ENCODE measurements at places on chromosomes 16 and 17.
A peak's percentile ranks its signal among the peaks of the same experiment; 100 is the strongest.

DNA sequence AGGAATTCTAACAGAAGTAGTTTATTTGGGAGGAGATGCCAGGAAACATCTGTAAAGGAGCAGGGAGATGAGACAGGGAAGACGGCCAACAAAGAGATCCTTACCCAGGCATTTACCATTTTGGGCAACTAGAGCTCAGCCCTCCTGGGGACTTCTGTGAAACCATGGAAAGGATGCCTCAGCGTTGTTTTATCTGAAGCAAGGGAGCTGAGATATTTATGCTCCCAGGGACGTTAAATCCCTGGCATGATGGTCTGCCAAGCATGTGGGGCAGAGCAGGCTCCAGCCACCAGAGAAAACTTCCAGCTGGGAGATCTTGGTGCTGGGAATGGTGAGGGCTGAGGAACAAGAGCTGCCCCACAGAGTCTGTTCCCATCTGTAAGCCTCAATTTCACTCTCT, 114.8 kb upstream of the FOXF1 start:
- DNase-seq = no peak

GRCh38 chr17:77326636-77327035, 185.9 kb downstream of the SEC14L1 start:
- no peak for DNase-seq

- DNase-seq = no peak
These were observed 36.9 kb downstream of the ERN1 start for GRCh38 chr17:64092952-64093451.

DNA sequence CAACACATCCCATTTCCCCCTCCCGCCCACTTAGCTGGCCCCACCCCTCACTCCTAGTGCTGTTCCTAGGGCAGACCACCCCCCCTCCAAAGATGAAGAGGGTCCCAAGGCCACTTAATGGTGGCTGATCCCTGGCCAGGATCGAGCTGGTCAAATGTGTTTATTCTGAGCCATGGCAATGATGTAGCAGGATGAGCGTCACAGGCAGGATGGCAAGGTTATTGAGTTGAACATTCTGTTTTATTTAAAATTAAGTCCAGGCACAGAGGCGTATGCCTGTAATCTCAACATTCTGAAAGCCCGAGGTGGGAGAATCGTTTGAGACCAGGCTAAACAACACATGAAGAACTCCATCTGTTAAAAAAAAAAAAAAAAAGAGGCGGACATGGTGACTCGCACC, 12.2 kb downstream of the ZNF423 start:
- DNase-seq = no peak

GRCh38 chr16:3187798-3188674, at the start of gene OR1F1:
Gene OR1F1, plus strand, starts transcription at chr16:3188204.
- peak; percentile 45 for DNase-seq

GRCh38 chr17:35725058-35725457, 6.4 kb upstream of the RASL10B start:
- DNase-seq = no peak

DNA sequence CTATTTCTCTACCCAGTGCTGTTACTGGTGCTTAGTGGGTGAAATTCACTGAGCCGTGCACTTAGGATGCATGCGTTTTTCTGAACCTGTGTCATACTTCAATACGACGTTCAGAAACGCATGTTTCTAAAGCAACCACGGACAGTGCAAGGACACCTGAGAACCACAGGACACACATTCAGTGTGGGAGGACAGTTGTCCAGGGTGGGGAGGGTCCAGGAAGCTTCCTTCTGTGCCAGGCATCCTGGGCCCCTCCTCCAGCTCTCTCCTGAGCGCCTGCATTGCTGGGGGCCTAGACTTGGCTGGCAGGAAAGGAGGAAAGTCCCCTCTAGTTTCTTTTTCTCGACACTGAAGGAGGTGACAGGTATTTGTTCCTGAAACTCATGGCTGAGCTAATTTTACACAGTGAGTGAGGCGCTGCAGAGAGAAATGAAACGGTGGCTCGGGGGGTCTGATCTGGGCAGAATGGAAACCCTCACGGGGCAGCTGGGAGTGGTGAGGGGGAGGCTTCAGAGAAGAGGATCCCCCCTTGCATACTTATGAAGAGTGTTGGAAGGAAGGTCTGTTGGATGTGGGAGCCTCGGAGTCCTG, 89.9 kb downstream of the IRF8 start:
- peak; percentile 33 for DNase-seq

DNA sequence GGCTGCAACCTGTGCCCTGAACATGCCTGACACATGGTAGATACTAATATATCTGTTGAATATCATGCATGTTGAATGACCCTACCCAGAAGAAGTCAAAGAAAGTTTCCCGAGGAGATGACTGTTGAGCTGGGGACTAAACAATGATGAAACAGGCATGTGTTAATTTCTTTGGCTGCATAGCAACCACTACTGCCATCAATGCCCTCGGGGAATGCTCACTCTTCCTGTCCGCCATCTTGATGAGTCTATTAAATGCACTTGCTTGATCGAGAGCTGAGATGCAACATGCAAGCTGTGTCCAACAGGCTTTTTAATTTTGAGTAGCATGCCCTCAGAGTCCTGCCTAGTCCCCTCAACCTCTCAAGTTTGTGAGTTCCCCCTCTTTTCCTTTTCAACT, 31.3 kb downstream of the GRIN2A start:
- no peak for DNase-seq

GRCh38 chr16:88782454-88783390, 2.3 kb downstream of the PIEZO1 start:
- peak; percentile 74 for DNase-seq

DNA sequence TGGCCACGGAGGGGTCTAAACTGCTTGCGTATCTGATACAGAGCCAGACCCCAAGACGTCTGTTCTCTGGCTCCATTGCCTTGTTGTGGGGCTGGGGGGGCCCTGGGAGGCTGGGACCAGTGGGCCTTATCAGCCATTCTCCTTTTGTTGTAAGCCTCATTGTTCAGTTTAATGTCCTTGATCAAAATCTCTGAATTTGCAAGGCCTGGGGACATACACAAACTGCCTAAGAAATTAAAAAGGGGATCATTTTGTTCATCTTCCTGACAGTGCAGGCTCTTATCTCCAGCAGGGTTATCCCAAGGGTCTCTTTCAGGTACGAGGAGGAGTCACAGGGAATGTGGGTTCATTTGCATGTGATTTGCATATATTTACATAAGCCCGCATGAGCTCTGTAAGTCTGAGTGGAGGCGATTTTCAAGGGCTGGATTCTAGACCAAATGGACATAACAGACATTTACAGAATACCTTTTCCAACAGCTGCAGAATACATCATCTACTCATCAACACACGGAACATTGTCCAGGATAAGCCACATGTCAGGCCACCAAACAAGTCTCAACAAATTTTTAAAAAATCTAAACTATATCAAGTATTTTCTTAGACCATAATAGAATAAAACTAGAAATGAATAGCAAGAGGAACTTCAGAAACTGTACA, 269.8 kb downstream of the RBFOX1 start:
- no peak for DNase-seq

GRCh38 chr16:84246679-84247077, 6.9 kb upstream of the KCNG4 start:
- no peak for DNase-seq

GRCh38 chr17:32123782-32124181, 18.5 kb upstream of the RHOT1 start:
- DNase-seq = no peak

GRCh38 chr17:82246365-82247181, 17.7 kb downstream of the SLC16A3 start:
- DNase-seq = no peak

DNA sequence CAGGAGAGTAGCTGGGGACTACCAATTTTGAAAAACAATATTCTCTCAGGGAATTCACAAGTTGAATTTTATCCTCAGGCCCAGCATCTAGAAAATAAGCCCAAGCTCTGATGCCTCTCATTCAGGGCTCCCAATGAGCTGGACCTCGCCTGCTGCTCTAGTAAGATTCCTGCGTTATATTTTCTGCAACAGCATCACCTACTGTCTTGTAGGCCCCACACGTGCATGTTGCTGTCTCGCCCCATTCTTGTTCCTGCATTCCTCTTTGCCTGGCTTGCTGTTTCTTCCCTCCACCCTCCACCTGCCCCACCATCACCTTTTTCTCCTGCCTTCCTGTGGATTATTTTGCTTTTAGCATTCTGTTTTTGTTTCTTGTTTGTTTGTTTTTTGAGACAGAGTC, 8.3 kb upstream of the ST6GALNAC2 start:
- DNase-seq = no peak

GRCh38 chr17:3440451-3440850, 6.8 kb upstream of the OR1E2 start:
- no peak for DNase-seq
